Testis (tissue), 5 donors: ENCODE measurements at places on chromosomes 2 and 18.

GRCh38 chr2:242085941-242086621 is 216.6 kb downstream of the RTP5 start:
- DNase-seq: no peak

DNA sequence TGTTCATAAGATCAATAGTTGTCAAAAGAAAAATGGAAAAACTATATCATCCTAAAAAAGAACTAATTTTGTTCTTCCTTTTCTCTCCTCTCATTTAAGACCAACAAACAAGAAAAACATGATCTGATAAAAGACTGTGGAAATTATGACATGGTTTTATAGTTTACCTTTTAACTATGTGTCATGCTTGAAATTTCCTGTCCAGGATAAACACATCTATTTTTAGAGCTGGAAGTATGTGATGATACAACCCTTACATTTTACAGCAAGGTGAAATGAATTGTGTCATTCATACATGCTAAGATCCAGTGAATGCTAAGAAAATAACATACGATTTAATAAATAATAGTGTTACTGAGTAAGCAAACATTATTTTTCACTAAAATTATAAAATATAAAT is 89.9 kb downstream of the GULP1 start:
- DNase-seq: no peak

GRCh38 chr18:49613641-49614151 is 51.8 kb downstream of the LIPG start:
- no peak for DNase-seq

DNA sequence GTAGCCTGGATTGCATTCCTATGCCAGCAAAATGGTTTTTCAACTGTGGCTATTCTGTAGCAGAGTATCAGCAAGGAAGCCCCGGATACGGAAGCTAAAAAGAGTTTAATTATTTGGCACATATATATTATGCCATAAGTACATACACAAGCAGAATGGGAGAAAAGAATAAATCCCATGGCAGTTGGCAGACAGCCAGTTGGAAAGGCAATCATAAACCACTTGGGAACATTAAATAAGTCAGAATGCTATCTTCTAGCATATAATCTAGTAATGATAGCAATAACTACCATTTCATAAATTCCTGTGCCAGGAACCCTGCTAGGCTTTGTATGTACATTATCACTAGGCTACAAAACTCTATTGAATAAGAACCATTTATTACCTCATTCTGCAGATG is 26.0 kb downstream of the GALNT5 start:
- DNase-seq: no peak

GRCh38 chr2:99425022-99425421 is 64.8 kb downstream of the REV1 start:
- no peak for DNase-seq

DNA sequence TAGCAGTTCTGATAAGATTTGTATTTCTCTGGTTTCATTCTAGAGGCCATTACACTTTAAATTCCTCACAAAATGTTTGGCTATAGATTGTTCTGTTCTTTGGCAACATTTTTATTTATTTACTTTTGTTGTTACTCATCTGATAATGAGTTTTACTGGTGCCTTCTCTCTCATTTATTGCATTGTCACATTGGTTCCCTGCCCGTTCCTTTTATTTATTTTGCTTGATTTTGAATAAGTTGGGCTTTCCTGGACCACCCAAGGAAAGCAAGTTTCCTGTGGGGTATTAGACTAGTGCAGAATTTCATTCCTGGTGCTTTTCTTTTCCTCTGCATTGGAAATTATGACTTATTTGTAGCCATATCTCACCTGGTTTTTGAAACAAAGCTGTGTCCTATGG is 232.0 kb downstream of the SOCS6 start:
- no peak for DNase-seq

DNA sequence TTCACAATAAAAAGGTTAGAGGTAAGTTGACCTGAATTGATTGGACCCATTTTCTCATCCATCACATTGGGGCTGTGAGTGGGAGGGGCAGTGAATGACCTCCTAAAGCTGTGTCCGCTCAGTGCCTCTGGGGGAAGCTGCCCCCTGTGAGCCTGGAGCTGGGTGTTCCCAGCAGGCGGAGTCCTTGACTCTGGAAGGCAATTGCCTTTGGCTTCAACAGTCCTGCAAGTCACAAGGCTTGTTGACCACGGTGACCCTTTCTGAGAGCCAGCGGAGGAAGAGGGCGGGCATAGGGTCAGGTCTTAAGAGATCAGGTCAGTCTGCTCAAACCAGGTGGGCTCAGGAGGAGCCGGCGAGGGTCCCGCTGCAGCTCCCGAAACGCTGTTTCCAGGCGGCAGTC is 1.1 kb upstream of the CIDEA start:
- no peak for DNase-seq

DNA sequence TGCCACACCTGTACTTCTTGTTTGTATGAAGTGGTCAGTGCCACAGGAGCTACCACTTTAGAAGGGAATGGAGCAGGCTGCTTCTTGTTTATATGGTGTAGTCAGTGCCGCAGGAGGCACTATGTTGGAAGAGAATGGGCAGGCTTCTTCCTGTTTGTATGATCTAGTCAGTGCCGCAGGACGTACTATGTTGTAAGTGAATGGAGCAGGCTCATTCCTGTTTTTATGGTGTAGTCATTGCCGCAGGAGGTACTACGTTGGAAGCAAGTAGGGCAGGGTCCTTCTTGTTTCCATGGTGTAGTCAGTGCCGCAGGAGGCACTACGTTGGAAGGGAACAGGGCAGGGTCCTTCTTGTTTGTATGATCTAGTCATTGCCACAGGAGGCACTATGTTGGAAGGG is 27.3 kb downstream of the TPO start:
- no peak for DNase-seq

- DNase-seq: no peak
These were observed 18.2 kb downstream of the IGFBP2 start for GRCh38 chr2:216651351-216651881.

DNA sequence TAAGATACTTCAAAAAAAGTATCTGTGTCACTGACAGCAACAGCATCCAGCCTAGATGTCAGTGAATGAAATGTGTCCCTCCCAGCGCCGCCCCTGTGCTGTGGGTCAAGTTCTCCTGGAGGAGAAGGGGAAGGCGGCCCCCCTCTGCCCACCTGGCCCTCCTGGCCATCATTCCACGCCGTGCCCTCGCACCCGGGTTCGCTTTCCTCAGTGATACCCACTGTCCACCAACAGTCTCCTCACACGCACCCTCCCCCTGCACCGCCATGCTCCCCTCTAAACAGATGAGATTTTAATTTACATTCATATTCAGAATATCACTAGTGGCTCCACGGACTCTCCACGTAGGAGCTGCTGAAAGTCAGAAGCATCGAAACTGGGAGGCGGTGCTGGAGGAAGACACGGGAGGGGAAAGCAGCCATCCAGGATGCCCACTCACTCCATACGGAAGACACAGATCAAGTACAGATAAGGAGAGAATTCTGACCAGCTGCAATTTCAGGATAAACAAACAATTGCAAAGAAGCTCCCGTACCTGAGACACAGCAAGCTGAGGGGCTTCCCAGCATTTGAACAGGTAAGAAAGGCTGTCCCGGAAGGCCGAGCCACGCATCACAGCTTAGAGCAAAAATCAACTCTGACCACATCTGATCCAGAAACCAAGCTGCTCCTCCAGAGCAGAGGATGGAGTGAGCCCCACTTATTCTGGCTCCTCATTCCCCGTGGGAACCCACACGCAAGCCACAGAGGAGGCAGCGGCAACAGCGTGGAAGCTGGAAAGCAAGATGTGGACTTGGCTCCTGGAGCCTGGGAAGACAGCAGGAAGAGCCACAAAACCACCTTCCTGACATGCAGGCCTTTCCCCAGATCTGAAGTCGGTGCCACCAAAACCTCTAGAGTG is 49.7 kb downstream of the PXDN start:
- no peak for DNase-seq
